H4 (cell line): ENCODE measurements at places on chromosomes 1 and 21. TPM values are rescaled to one million over a fixed set of nuclear protein-coding genes. Genes with fewer than 3 reads are reported as not detected.
A peak's percentile ranks its signal among the peaks of the same experiment; 100 is the strongest.

DNA sequence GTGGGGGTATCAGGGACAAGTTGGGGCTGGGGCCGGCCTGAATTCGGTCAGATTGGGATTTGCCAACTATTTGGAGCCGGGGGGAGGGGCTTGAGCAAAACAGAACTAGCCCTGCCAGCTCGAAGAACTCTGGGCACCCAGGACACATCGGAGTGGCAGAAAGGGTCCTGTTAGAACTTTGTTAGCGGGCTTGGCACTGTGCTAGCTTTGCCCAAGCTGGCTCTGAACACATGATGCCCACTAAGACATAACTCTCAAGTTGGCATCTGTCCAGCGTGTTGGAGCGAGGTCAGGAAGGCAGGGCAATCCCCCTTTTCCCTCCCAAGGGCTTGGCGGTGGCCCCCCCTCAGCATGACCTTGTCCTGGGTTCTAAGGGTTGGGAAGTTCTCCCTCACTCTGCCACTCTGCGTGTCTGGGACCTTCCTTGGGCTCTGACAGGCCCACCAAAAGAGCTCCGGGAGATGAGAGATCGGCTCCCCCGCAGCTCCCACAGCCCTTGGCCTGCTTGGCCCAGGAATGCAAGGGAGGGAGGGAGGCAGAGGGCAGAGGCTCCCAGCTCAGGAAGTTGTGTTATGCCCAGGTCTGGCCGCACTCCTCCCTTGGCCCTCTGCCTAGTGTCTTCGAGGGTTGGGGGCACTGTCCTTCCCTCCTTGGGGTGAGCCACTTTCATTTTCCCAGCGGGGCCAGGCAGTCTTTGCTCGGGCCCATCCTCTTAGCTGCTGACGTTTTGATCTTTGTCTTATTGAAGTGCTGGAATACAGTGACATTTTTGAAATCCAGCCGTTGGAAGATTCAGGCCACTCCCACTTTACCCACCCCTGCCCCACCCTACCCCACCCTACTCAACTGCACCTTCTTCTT lies 1.2 kb downstream of the LMNA start:
- peak; percentile 63 for DNase-seq

DNA sequence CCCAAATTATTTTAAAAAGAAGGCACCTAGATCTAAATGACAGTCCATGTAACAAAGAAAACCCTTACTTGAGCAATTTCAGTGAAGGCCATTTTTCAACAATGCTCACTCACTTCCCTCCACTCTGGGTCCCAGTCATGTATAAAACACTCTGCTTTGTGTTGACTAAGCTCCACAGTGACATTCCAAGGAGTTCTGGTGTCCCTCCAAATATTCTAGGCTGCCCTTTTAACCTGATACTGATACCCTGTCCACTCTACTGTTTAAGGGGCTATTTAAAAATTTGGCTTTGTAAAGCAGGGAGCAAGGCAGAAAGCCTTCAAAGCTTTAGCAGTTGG lies 73.6 kb downstream of the GNG12 start:
- DNase-seq, result no peak

The ZSWIM5 gene
- total RNA-seq, result 1.3 and 1.6 TPM in 2 replicates

DNA sequence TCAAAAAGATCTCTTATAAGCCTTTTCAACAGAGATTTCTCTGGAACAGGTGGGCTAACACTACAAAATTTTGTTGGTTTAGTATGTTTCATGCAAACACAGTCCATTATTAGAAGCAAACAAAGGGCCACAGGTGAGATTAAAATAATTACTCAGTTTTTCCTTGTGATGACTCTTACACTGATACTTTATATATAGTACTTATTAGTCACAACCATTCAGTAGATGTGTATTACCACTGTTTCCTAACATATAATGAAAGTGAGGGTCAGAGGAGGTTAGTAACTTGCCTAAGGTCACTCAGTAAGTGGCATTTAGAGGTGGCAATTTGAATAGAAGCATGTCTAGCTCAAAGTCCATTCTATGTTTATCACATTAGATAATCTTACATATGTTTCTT lies 44.2 kb downstream of the CYYR1 start:
- DNase-seq, result no peak

DNA sequence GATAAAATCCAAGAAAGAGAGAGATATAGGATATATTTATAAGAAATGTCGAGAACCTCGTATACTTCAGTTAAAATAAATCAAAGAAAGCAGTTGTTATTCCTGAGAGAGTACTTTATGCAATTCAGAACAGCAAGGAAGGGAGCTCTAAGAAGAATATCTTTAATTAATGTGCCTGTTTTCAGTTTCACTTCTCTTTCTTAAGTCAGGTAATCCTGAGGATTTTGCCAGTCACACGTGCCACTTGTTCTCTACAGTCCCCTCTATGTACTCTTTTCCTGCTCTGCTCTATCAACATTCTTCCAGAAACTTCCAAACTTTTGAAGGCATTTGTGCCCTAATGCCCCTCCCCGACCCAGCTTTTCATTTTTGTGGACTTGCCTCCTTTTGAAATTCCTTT lies 211.9 kb downstream of the AKT3 start:
- no peak for DNase-seq

DNA sequence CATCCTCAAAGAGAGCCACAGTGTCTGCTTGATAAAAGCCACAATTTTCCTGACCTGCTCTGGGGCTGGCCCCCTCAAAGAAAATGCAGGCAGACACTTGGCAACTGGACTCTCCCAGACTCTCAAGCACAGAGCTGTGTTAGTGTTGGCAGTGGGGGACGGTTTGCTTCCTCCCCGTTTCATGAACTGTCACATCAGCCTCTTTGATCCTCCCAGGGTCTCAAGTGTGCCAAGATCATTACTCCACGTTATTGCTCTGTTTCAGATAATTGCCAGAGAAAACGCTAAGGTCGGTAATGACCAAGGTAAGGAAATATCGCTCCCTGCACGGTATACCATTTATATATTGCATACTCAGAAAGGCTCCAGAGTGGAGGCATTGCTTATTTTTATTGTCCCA lies 138.8 kb downstream of the NTMT2 start:
- no peak for DNase-seq

The SEMA4A gene
- 0.15 TPM in 1 of 2 replicates, not detected in the other for total RNA-seq

DNA sequence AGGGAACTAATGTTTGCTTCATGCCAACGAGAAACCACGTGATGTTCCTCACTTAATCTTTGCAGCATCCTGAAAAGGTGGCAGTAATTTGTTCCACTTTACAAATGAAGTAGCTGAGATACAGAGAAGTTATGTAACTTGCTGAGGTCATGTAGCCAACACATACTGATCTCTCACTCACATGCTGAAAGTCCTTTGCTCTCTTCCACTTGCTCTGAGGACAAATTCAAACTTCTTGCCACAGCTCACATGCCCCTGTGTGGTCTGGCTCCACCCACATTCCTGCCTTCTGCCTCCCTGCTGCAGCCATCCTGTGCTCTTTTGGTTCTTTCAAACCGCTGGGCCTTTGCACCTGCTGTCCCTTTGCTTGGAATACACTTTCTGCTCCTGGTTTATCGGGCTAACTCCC lies 55.4 kb downstream of the TMCO4 start:
- no peak for DNase-seq
